ENCODE measurements at places on chromosomes 6 and 20.

DNA sequence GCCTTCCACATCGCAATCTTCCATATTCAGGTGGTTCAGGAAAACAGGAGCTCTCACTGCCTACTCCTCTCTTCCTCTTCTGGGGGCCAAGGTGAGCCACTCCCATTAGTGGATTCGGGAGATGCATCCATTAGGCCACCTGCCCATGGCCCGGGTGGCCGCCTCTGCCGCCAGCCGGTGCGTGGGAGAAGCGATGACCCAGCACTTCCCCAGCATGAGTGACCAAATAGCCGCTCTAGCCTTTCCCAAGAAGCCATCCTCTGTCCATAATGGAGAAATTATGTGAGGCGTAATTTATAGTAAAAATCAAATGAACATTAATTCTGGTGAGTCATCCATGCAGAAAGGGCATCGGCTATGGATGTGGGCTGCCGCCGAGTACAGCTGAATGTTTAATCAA lies 39.4 kb downstream of the GNAS-AS1 start:
- no peak for DNase-seq

DNA sequence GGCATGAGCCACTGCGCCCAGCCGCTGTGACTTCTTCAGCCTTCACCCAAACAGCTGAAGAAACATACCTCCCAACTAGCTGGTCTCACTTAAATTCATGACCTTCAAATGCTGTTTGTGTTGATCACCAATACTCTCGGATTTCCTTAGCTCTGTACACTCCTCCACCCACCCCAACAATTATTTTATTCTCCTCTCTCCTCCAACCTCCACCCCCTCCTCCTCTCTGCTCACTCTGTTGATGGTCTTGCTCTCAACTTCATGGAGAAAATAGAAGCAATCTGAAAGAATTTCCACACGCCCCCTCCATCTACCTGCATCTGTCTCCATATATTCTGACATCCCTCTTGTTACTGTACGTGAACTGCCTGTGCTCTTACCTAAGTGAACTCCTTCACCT lies 6.6 kb upstream of the DLK2 start:
- DNase-seq: no peak

DNA sequence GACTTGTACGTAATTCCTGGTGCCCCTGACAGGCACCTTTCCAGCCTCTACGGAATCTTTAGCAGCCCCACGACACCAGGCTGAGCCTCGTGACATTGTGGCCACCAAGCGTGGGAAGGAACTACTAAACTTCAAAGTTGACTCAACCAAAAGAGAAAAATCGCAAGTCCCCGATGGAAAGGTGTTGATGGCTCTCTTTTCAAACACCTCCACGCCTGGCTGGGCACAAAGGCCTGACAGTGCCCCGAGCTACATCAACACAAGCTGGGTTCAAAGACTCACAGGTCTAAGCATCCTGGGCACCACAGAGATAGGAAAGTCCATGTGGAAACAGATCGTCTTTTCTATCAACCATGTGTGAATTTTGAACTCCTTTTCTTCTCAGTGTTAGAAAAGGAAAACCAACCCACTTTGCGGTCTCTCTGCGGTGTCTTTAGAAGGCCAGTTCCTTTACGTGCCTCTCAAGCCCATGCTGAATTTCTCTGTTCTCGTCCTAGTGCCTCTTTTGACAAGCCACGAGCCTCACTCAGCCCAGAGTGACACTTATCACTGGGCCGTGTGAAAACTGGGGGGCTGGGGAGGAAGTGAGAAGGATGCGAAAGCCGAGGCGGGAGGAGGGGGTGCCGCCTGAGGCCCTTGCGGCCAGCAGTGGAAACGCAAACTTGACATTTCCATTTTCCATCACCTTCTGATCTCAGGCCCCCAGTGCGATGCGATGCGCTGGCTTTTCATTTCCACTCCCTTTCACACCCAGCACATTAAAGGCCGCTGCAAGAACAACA lies 59.4 kb downstream of the GFOD1 start:
- no peak for DNase-seq

DNA sequence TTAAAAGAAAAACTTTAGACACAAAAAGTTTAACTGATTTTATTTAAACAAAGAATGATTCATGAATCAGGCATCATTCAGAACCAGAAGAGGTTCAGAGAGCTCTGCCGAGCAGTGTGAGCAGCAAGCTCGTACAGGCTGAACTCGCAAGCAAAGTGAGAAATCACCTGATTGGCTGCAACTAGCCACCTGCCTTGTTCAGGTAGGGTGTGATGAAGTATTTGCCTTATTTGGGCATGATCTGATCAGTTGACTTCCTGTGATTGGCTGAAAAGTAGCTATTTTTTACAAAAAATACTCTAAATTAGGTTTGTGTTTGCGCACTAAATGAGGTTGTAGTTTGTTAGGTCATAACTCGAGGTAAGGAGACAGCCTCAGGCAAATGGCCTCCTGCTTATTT lies 80.7 kb downstream of the HIVEP1 start:
- DNase-seq: no peak

- no peak for DNase-seq
These were observed 60.0 kb downstream of the JARID2 start for GRCh38 chr6:15305909-15306308.

DNA sequence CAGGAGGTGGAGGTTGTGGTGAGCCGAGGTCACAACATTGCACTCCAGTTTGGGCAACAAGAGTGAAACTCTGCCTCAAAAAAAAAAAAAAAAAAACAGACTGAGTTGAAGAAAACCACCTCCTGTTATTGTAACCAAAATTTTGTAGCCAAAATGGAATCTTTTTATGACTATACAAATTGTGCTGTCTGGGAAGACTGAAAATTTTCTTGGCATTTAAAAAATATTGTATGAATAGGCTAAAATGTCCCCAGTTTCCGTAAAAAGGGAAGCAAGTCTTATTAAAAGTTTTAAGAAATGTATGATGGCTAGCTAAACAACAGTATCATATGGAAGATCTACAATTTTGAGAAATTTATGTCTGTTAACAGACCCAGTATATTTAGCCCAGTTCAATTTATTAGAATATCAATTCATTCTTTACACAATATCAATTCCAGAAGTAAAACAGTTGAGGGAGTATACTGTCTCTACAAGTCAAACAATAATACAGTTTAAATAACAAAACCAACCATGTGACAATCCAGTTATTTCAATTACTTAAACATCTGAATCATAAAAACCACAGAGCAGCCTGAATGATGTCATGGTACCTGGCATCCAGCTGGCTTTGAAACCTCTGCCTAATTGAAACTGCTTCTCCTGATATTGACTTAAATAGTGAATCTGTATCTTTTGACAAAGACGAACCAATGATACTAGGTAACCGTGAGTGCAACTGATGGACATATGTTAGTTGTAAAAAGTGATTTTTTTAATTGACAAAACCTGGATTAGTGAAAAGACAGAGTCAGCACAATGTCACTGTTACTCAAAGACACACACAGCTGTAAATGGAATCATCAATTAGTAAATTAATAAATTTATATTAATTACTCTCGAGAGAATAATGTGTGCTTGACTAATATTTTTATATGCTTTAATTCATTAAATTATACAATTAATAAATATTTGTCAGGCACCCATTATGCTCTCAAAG lies 166.6 kb upstream of the MARCKS start:
- no peak for DNase-seq

DNA sequence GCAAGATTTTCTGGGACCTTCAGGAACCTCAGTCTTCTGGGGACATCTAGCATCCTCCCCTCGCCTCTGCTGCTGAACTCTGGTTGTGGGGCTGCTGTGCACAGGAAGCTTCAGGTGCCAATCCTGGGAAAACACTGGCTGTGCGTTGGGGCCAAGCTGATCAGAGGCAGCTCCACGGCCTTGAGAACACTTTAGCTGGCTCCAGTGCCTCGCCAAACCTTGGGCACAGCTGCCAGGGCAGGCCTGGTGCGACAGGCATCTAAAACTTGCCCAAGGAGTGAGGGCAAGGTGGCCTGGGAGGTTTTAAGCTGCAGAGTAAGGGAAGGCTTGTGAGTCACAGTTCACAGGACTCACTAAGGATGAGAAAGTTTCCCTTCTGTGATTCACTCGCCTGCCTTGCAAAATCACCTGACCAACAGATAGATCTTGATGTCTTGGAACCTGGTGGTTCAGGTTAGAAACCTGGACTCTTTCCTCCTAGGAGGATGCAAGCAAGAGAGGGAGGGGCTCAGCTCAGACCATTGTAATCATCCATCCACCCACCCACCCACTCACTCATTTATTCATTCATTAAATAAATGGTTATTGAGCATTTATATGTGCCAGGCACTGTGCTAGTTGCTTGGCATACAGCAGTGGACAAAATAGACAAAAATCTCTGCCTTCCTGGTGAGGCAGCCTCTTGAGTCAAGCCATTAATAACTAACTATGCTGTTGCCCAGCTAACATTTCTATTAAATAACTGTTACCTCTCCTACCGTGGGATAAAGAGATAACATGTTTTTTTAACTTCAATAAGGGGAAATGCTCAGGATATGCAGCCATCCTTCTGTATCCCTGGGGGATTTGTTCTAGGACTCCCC lies 2.5 kb upstream of the SPATS1 start:
- DNase-seq: no peak

DNA sequence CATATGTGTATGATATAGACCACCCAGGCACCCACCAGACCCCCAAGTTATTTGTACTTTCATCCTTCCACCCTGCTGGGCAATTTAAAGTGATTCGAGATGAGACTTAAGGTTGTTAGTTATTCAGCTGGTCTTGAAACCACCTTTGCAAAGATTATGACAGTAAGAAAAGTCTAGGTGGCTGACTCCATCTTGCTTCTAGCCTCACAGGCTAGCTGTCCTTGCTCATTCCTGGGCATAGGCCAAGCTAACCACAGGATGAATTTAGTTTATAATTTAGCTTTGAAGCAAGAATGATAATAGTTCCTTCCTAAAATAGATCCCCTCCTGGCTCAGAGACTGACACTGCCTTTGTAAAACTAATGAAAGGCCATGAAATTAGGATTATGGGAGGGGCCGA lies 71.9 kb upstream of the IYD start:
- no peak for DNase-seq

GRCh38 chr20:57451795-57452661 lies 60.8 kb downstream of the RBM38 start:
- no peak for DNase-seq

DNA sequence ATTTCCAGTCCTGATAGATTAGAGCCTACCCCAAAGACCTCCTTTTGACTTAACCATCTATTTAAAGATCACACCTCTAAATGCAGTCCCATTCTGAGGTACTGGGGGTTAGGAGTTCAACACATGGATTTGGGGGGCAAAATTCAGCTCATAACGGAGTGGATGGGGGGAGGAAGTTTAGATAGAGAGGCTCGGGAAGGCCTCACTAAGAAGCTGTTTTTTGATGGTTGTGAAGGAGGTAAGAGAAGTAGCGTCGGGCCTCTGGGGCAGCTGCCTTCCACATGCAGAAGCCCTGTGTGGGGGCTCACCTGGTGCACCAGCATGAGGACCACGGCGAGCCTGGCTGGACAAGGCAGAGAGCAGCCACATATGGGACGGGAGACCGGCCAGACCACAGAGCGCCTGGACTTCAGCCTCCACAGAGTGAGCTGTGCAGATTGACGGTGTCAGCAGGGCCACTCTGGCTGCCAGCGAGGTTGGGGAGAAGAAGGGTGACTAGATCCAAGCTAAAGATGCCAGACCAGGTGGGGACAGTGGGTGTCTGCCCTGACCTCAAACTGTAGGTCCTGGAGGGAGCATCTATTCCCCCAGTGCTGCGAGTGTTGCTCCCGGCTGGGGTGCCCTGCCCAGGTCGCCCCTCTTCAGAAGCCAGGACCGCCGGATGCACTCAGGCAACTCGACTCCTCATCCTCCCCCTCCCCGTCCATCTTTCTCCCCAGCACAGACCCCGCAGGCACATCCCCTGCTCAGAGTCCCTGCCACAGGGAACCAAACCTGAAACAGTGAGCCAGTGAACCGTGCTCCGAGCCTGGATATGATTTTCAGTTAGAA lies 5.1 kb upstream of the SYNJ2 start:
- no peak for DNase-seq

GRCh38 chr6:25750906-25751305 lies 3.6 kb upstream of the SLC17A4 start:
- DNase-seq: no peak

DNA sequence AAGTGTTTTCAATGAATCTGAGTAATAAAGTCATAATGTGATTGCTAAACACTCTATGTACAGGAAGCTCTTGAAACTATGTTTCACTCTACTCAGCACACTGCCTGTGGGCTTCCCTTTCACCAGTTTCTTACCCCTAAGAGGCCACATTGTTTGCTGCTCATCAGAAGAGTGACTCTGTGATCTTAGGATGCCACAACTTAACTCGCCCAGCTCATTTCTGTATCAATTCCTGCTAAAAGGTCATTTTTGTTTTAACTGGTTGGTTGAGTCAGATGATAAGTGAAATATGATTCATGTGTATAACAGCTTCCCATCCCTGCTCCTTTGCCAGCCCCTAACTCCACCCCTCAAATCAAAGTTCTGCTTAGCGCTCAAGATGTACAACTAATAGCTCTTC lies 9.8 kb upstream of the NDUFAF4 start:
- no peak for DNase-seq

DNA sequence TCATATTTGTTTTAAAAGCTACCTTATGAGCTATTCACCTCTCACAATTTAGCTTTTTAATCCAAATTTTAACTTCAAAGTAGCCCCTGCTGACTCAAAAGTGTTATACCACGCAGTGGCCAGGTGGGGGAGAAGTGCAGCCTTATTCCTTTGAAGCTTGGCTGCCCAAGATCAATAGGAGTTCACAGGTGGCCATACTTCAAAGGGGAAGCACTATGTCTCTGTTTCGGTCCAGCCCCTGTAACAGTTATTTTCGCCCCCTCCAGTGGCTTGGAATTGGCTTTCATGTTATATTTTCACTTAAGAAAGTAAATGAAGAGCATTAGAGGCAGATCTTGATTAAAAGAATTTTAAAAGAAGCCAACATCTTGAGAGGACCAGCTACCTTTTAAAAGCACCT lies 608.4 kb downstream of the EPHA7 start:
- DNase-seq: no peak

GRCh38 chr20:40589581-40589980 lies 99.5 kb downstream of the MAFB start:
- no peak for DNase-seq

DNA sequence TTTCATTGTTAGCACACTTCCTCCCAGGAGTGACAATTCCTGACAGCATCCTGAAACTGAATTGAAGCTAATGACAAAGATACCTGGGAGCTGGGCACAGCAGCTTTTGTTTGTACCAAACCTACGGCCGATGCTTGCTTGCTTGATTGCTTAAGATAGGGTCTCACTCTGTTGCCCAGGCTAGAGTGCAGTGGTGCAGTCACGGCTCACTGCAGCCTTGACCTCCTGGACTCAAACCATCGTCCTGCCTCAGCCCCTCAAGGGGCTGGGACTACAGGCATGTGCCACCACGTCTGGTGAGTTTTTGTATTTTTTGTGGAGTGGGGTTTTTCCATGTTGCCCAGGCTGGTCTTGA lies 84.7 kb upstream of the SCP2D1 start:
- DNase-seq: no peak

- DNase-seq: no peak
These were observed at the start of gene WFDC13 for GRCh38 chr20:45701873-45702272. Gene WFDC13, plus strand, starts transcription at chr20:45702038. Its CDS starts 86 bp downstream, at chr20:45702124.
